ENCODE measurements at places on chromosomes 3 and 15.

DNA sequence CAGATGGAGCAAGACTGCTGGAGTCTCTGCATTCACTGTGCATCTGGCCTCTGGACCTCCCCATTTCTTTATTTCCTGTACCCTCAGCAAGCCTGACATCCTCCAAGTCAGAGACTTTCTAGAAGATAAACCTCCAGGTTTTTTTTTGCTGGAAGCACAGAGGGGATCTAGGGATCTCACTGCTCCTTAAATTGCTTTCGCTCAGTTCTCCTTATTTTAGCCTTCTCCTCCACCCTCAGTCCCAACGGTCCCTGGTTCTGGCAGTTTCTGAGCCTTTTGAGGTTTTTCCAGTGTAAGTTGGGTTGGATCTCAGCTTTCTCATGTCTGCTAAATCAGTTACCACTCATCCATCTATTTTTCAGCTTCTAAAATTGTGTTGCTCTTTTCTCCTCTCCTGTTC, 22.7 kb upstream of the CHD2 start:
- no peak for DNase-seq

- DNase-seq, result no peak
Measured at GRCh38 chr15:63870487-63871209, 36.9 kb upstream of the HERC1 start.

DNA sequence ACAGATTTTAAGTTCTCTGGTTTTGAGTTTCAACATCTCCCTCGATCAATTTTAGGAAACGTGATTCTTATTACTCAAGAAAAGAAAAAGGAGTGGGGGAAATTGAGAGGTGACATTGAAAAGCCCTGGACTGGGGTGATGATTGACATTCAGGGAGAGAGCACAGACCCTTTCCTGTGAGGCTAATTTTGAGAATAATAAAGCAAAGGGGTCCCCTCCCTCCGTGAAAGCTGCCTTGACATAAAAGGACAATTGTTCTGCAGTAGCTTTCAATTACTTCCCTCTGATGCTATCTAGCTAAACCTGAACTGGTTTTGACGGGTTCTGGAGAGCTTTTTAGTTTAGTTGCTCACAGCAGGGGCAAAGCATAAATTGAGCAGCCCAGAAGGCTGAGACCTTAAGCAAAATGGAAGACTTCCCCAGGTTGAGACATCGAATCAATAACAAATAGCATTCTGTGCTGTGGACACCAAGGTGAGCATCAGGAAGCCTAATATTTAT, 14.4 kb upstream of the CMTM8 start:
- DNase-seq, result no peak

GRCh38 chr3:11379238-11379823, 107.1 kb downstream of the ATG7 start:
- DNase-seq, result no peak

- DNase-seq, result no peak
Measured at GRCh38 chr3:106082616-106083015, 213.8 kb upstream of the CBLB start.

DNA sequence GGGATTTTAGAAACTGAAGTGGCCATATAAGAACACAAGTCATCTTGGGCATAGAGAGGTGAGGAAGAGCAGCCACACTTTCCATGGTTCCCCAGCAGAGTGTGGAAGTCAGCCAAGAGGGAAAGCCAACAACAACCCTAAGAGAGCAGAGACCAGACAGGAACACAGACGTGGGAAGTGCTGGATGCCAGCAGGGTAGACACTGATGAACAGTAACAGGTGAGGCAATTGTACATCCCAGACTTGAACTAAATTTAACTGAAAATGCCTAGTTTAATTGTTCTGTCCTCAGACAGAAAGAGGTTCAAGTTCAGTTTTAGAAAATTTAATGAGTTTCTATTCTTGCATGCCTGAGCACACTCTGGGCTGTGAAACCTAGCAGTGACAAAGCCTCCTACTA, 212.1 kb downstream of the ATP8B4 start:
- no peak for DNase-seq

DNA sequence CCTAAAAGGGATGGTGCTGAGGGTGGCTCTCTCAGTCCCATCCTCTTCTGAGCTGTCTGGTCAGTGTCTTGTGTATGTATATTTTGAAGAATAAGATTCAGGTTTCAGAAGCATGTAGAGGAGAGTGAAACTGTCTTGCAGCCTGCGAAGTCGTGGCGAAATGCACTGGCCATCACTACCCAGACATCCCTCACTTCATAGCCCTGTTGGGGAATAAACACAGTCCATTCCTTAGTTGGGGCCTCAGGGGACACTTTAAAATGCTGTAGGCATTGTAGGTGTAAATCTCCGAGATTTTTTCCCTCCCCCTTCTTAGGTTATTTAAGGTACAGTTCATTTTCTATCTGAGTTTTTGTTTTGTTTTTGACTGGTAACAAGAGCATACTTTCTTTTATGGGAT, 93.8 kb downstream of the DNASE1L3 start:
- DNase-seq, result no peak

DNA sequence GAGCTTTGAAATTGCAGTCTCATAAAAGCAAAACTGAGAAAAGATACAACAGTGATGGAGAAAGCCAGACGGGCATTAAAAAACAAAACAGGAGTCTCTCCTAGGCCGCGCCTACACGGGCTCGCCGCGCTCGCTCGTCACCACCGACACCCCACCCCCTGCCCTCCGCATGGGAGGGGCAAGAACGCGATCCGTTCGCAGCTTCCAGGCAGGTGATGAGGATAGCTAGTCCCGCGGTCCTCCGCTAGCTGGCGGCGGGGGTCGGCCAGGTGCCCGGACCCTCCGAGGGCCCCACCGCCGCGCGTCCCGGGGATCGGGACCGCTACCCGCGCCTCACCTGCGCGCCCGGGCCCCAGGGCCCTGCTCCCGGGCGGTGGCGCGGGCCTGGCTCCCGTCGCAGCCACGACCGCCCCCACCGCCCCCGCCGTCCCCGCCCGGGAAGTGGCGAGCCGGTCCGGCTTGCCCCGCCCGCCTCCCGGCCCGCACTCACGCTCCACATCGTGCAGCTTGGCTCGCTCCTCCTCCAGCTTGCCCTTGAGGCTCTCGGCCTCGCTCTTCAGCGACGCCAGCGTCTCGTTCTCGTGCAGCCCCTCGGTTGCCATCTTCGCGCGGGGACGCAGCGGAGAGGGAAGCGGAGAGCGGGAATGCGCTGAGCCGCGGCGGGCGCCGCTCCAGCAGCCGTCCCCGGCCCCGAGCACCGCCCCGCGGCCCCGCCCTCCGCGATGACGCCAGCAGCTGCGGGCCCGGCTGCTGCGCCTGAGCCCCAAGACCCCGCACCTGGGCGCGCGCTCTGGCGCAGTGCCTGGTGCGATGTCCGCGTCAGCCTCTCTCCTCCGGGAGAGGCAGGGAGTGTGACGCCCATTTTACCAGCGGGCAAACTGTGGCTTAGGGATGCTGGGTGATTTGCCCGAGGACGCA, 11.7 kb downstream of the GNB5 start:
- peak; percentile 55 for DNase-seq
